ENCODE measurements at places on chromosomes 12 and 14. TPM values are rescaled to one million over a fixed set of nuclear protein-coding genes. Genes with fewer than 3 reads are reported as not detected.
A peak's percentile ranks its signal among the peaks of the same experiment; 100 is the strongest.

DNA sequence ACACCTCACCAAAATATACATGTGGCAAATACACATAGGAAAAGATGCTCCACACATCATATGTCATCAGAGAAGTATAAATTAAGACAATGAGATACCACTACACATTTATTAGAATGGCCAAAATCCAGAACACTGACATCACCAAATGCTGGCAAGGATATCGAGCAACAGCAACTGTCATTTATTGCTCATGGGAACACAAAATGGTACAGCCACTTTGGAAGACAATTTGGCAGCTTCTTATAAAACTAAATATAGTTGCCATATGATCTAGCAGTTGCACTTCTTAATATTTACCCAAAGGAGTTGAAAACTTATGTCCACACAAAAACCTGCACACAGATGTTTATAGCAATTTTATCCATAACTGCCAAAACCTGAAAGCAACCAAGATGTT lies 7.0 kb upstream of the KCNK13 start:
- no peak overlapping the region for H3K4me3 ChIP-seq
- H3K27me3 ChIP-seq = peaks cover 30% of the 10 kb centered on the region
- H3K27ac ChIP-seq = no peak overlapping the region
- no peak for DNase-seq
- no peaks in the 10 kb centered on the region for H3K36me3 ChIP-seq

- no peaks in the 10 kb centered on the region for H3K27me3 ChIP-seq
- no peak overlapping the region for H3K4me3 ChIP-seq
- DNase-seq = no peak
- H3K27ac ChIP-seq = no peak overlapping the region
- H3K4me1 ChIP-seq = no peaks in the 10 kb centered on the region
Observed at GRCh38 chr12:123690191-123690840, 19.4 kb downstream of the TCTN2 start.

GRCh38 chr12:53625373-53625945 lies 723 bp downstream of the ATF7 start:
- no peaks in the 10 kb centered on the region for H3K27me3 ChIP-seq
- no peaks in the 10 kb centered on the region for H3K36me3 ChIP-seq
- DNase-seq = no peak
- peaks cover 8% of the 10 kb centered on the region for H3K4me1 ChIP-seq
- peak overlapping the region; percentile 79 for H3K27ac ChIP-seq
- H3K4me3 ChIP-seq = peak overlapping the region; percentile 70

GRCh38 chr12:96907671-96908422 lies 790 bp downstream of the NEDD1 start:
- H3K4me1 ChIP-seq = peaks cover 3% of the 10 kb centered on the region
- no peaks in the 10 kb centered on the region for H3K36me3 ChIP-seq
- no peaks in the 10 kb centered on the region for H3K27me3 ChIP-seq
- peak overlapping the region; percentile 90 for H3K27ac ChIP-seq
- peak; percentile 65 for DNase-seq
- peak overlapping the region; percentile 97 for H3K4me3 ChIP-seq

DNA sequence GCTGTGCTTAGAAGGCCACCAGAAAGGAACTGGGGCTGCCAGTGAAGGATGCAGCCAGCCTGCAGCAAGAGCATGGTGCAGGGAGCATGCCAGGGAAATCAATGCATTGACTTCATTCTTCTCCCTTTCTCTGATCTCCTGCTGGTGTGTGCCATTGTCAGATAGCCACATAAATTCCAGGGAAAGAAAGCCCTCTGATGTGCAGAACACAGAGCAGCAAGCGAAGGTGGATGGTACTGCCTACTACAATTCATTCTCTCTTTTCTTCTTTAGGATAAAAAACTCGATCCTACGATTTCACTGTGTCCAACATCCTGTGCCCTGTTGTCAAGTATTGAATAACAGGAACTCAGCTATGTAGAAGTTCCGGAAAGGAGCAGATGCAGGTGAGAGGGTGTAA lies 446.7 kb upstream of the TMEM132C start:
- no peaks in the 10 kb centered on the region for H3K27me3 ChIP-seq
- H3K4me3 ChIP-seq = no peak overlapping the region
- DNase-seq = no peak
- no peaks in the 10 kb centered on the region for H3K36me3 ChIP-seq
- H3K4me1 ChIP-seq = no peaks in the 10 kb centered on the region
- H3K27ac ChIP-seq = no peak overlapping the region

B3GNT4 gene
- polyA plus RNA-seq = 1.8 TPM

ALX1 gene
- polyA plus RNA-seq = 0.06 TPM

HOXC10 gene
- polyA plus RNA-seq = 0.19 TPM

All from large intestine (tissue), 12 donors.